ENCODE measurements at places on chromosomes 12 and 14.

DNA sequence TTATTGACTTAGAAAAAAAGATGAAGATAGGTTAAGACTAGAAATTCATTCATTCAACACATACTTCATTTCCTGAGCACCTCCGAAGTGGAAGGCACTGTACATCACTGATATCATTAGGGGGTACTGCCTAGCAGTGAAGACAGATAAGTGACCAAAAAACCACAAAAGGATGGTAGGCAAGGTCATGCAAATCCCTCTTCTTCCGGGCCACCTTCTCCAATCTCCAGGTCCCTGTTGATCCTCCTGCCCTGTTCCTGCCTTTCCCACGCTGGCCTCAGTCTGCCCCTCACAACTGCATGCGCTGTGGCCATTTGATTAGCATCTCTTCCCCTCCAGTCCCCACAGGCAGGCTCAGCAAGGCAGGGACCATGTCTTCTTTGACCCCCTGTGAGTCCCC, 60.8 kb downstream of the SETD3 start:
- DNase-seq = no peak

DNA sequence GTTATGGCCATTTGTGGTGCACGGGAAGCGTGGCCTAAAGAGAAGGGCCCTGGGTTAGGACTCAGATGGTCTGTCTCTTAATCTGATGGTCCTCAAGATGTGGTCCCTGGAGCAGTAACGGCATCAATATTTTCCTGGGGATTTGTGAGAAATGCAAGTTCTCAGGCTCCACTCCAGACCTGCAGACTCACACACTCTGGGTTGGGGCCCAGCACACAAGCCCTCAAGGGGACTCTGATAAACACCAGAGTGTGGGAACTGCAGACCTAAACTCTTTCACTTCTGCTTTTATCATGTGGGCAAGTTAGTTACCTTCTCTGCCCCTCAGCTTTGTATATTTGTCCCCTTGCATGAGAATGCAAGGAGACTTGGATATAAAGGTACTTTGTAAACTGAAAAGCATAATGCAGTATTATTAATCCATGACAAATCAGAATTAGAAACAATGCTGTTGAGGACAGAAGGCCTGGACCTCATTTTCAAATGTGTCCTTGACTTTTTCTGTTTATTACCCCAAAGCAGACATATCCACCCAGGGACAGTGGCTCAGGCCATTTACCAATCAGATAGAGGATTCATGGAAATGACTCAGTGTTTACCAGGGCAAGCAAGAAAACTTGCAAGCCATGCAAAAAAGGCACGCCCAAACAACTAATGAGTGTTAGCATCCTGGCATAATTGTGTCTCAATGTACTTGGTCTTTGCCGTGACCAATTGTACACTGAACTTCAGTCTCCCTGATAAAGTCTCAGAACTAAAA, 157.0 kb downstream of the ASCL1 start:
- no peak for DNase-seq

DNA sequence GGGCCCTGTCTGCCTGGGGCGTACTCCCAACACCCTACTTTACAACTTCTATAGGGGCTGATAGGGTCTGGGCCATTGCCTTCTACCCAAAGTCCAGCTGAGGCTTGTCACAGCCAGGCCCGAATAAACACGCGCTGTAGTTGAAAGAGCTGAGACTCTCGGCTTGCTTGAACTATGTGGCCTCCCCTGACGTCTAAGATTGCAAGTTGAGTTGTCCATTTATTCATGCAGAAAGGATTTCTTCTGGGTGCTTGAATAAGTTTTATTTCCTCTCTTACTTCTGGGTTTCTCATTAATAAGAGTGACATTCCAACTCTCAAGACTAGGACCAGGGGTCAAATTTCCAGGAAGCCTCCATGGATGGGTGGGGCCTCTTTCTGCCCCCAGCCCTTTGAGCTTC, 74.4 kb upstream of the VRK1 start:
- DNase-seq = no peak

- no peak for DNase-seq
These were observed 25.2 kb downstream of the G2E3 start for GRCh38 chr14:30584058-30584630.

DNA sequence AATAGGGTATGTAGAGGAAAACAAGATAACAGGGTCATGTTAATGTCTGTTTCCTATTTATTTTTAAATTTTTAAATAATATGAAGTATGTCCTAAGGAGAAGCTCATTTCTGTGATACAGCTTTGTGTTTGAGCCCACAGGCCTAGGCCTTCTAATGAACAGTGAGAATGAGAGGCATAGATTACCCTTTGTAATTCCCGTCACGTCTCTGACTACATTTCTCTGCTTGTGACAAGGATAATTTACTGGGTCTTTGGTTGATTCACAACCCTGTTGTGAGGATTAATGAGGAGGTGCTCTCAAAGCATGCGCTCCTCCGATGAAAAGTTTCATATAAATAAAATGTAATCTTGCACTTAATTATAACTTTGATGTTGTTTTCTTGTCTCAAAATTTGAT, 56.1 kb downstream of the SYT10 start:
- no peak for DNase-seq

DNA sequence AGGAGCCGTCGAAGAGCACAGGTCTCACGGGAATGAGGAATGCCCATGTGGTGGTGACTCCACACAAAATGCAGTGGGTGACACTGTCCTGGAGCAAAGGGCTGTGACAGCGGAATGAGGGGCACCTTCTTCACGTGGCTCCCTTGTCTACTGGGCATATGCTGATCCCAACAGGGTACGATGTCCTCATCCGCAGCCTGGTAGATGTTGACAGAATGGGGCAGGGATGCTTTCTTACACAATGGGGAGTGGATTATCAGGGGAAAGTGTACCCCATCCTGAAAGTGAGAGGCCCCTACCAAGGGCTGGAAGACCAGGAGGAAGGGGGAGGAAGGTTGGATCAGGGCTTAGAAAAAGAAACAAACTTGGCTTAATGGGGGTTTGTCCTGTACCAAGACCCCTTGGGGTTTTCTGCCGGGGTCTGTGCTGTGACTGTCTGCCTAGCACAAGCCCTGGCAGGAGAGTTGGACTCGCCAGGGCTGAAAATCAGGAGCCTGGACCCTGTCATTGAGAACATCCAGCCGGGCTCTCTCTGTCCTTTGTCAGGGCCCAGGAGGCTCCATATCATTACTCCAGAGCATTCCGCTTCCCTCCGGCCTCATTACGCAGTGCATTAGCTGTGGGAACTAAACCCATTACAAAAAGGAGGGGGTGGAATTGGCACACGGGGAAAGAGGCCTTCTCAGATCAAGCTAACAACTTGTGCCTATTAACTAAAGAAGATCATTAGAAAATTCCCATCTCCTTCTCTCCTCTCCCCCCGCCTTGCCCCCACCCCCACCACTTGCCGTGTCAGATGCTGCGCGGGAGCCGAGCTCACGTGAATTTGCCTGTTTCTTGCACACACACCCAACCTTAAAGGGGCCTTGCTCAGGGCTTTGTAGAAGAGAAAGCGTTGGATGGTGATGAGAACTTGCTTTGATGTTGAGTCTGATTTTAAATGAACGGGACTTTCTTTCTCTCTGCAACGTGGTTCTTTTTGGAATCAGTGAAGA, 171.8 kb upstream of the PARP11 start:
- no peak for DNase-seq

- no peak for DNase-seq
These were observed 12.5 kb upstream of the GALNT6 start for GRCh38 chr12:51403681-51404136.

All from AG08396 (cell line).